ENCODE measurements at places on chromosomes 6 and 20.
A peak's percentile ranks its signal among the peaks of the same experiment; 100 is the strongest.

DNA sequence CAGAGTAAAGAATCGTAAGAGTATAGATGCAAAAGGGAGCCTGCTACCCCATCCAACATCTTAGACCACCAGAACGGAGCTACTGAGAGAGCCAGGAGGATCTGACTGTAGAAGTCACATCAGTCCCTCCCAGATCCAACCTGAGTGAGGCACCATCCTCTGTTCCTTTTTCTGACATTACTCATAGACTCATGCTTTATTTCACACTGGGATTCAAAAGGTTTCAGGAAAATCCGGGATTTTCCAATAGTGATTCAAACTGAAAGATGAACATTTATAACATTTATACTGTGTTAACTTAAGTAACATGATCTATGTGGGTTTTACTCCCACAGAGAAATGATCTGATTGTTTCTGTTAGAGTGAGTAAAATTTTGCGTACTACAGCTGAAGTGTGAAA is 868.6 kb upstream of the GJE1 start:
- DNase-seq: no peak

- DNase-seq: no peak
These were observed 339.0 kb downstream of the NRN1 start for GRCh38 chr6:5667737-5668136.

- no peak for DNase-seq
These were observed 40.0 kb downstream of the BICRAL start for GRCh38 chr6:42821846-42822245.

GRCh38 chr6:89110284-89110683 is 7.6 kb downstream of the SRSF12 start:
- DNase-seq: no peak

- DNase-seq: no peak
These were observed 23.4 kb downstream of the SIRPA start for GRCh38 chr20:1918491-1919165.

DNA sequence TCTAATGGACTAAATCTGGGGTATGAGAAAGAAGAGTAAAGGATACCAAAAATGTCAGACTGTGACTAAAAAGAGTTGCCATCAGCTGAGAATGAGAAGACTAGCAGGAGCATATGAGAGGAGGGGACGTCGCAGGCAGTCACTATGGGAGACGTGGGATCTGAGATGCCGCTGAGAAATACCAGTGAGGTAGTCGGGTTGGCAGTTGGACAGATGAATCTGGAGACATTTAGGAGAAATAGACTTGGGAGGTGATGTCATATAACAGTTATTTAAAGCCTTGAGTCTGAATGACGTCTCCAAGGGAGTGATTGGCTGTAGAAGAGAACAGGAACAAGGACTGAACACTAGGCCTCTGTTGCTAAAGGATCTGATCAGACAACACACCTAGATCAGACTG is 51.5 kb upstream of the TRIM26 start:
- no peak for DNase-seq

GRCh38 chr6:34515473-34516387 is 40.4 kb downstream of the SPDEF start:
- DNase-seq: no peak

- DNase-seq: no peak
These were observed 637 bp downstream of the ABHD12 start for GRCh38 chr20:25389858-25390537.

DNA sequence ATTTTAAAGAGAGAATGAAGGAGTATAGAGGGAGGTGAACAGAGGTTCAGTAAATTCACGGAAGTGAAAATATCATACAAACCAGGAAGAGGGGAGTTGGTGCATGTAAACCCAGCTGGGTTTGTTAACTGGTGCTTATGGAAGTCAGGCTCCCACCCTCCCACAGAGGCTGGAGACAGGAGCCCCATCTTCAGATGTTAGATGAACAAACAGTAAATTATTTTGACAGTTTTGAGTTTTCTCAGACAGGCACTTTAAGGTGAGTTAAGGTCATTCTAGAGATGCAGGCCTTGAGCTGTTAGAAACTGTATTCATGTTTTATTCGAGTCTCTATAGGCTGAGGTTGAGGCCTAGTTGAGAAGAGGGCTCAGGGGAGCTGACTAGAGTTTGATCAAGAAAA is 41.8 kb upstream of the FUCA2 start:
- no peak for DNase-seq

GRCh38 chr6:41573276-41573675 is 27.1 kb downstream of the FOXP4 start:
- DNase-seq: no peak

DNA sequence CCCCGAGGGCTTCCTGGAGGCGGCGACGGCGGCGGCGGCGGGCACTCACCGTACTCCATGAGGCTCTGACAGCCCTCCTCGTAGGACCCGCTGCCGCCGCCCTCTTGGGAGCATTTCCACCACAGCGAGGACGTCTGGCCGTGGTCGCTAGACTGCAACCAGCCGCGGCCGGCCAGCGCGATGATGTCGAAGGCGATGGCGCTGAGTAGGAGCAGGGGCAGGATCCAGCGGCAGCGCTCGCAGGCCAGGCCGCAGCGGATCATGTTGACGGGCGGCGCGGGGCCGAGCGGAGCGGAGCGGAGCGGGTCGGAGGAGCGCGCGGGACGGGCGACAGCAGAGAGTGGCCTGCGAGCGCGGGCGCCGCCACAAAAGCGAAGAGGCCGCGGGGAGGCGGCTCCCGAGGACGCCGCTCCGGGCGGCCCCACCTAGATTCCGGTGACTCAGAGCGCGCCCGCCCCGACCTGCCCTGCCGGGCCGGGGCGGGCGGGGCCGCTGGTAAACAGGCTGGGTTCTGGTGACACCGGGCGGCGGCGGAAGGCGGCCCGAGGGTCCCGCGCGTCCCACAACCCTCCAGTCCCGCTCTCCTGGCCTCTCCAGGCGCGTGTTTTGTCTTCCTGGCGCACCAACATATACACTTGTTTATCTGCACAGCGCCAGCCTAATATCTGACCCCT is at the start of gene PERP:
PERP (minus strand) TSS at position 342 of the 674 bp plus-strand sequence; CDS start at position 263, 79 bp downstream.
- DNase-seq: peak; percentile 12

DNA sequence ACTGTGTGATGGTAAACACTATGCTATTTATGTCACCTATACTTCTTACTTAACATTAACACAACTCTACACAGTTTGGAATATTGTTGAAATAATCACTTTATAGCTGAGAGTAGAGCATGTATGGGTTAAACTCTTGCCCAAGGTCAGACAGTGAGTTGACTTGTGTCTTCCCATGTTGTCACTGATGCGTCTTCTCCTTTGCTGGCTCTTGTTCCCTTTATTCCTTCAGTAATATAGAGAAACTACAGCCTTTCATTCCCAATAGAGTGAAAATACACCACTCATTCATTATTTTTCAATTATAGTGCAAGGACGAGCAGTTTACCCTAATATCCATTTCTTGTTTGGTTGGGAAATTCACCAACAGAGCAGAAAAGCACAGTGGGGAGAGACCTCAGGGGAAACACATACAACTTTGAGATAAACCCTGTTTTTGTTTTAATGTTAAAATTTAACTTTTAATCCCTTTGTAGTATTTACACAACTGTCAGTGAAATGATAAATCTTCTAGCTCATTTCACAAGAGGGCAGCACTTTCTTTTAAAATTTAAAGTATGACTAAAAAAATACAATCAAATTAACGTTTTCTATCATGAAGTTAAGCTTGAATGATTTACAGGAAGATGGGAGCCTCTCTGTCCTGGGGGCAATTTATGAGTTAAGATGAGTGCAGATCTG is 363.0 kb downstream of the UTRN start:
- DNase-seq: no peak

DNA sequence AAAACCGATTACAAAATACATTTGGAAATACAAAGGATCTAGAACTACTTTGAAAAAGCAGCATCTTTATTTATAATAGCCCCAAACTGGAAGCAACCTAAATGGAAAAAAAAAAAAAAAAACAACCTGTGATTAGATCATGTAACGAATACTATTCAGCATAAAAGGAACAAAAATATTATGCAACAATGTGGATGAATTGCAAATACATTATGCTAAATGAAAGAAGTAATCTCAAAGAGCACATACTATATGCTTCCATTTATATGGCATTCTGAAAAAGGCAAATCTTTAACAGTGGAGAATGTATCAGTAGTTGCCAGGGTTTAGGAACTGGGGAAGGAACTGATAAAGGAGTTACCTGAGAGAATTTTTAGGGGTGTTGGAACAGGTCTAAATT is 28.9 kb downstream of the IRAK1BP1 start:
- no peak for DNase-seq

GRCh38 chr6:105847433-105847832 is 238.7 kb upstream of the PRDM1 start:
- DNase-seq: no peak

GRCh38 chr20:775679-776135 is 7.4 kb upstream of the SLC52A3 start:
- DNase-seq: no peak

GRCh38 chr20:41192575-41192974 is 55.2 kb downstream of the PLCG1 start:
- DNase-seq: no peak

- DNase-seq: no peak
These were observed 190.3 kb downstream of the UTRN start for GRCh38 chr6:144475411-144475810.

- DNase-seq: no peak
These were observed 83.0 kb upstream of the MRPS10 start for GRCh38 chr6:42300701-42301100.

GRCh38 chr6:72580281-72580940 is 41.5 kb upstream of the KCNQ5 start:
- DNase-seq: no peak

GRCh38 chr20:43238266-43238665 is 48.6 kb upstream of the PTPRT start:
- no peak for DNase-seq

Data from cortex of kidney (tissue), 1 donor.